CD4-positive, alpha-beta T cell treated with Interferon gamma for 1 hour (primary cell): ENCODE measurements at places on chromosomes 7 and 10.

DNA sequence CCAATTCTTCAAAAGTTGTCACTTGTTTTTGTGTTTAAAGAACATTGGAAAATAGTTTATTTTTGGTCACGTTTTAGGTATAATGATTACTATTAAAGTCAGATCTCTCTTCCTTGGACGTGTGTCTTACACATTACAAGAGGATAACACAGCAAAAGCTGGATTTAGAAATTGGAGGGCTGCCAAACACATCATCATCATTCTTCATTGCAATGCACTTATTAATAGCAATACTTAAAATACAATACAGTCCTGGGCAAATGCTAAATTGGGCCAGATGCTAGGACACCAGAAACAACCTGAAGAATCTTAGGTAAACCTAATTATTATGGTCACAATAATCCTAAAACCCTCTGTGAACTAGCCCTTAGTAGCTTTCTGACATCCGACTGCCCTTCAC, 303.6 kb downstream of the DGKB start:
- no peak for DNase-seq

GRCh38 chr7:55160539-55160938, 141.7 kb downstream of the EGFR start:
- no peak for DNase-seq

DNA sequence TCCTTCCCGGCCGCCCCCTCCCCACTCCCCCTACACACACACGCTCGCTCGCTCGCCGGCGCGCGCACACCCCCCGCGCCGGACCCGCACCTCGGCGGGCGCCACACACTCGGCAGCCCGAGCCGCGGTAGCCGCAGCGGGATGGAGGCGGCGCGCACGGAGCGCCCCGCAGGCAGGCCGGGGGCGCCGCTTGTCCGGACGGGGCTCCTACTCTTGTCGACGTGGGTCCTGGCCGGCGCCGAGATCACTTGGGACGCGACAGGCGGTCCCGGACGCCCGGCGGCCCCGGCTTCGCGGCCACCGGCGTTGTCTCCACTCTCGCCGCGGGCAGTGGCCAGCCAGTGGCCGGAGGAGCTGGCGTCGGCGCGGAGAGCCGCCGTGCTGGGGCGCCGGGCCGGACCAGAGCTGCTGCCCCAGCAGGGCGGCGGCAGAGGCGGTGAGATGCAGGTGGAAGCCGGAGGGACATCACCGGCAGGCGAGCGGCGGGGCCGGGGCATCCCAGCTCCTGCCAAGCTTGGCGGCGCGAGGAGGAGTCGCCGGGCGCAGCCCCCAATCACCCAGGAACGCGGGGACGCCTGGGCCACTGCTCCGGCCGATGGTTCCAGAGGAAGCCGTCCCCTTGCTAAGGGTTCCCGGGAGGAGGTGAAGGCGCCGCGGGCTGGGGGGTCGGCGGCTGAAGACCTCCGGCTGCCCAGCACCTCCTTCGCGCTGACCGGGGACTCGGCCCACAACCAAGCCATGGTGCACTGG, at the start of gene SORCS3:
TSS of gene SORCS3 (plus strand) at position 104 of the 750 bp plus-strand sequence.
- no peak for DNase-seq

DNA sequence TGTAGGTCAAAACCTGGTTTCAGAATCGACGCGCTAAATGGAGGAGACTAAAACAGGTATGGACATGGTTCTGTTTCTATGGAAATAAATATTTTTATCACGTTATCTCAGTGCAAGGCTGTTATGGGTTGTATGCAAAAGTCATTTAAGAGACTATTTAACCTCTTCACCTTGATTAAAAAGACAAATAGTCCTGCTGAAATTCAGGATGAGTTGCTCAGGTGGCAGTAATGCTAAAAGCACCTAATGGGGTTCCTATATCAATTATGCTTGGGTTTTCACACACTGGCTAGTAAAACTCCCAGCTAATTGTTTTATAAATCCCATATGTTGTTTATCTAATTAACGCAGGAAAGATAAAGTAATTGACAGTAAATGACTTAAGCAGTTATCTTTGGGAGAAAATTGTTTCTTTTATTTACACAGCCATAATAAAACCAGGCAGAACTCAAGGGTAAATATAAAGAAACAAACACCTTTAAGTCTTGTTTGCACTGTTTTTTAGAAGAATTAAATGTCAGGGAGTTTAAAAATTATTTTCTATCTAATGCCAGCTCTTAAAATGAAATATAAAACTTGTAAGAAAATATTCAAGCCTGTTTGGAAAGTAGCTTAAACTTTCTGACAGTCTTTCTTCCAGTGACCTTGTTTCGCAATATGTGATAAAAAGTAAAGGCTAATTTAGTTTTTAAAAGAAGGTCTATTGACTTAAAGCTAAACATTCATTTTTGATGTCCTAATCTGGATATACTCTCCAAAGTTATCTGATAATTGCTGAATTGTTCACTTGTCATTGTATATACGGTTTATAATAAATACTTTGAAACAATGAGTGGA, 3.2 kb downstream of the HHEX start:
- DNase-seq: no peak

DNA sequence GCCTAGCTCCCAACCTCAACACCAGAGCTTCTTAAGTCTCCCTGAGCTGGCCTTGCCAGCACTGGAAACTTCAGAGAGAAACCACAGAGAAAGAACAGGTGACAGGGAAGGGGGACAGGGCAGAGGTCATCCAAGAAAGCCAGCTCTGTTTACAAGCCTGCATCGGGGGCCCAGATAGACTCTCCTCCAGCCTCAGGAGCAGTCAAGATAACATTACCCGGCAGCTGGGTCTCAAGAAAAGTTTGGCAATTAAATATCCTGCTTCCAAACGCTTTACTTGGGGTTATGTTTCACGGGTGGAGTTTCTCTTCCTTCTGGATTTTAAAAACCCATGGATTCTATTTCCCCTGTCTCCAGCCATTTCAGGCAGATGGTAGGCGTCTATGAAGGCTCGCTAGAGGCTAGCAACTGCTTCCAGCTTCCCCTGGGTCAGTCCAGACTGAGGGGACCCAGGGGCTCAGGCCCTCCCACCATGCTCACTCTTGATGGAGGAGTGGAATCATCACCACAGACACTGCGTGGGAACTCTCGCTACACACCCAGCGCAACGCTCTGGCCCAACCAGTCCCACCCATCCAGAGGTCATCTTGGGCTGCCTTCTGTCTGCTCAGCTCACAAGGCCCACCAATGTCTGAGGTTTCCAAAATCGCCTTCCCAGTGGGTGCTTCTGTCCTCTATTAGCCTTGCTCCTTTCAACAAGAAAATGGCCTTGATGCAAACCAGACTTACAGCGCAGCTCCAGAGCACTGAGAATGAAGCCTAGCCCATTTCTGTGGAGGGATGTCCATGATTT, 48.8 kb downstream of the SH3PXD2A start:
- DNase-seq: no peak

GRCh38 chr7:120180221-120180620, 92.8 kb upstream of the KCND2 start:
- no peak for DNase-seq

DNA sequence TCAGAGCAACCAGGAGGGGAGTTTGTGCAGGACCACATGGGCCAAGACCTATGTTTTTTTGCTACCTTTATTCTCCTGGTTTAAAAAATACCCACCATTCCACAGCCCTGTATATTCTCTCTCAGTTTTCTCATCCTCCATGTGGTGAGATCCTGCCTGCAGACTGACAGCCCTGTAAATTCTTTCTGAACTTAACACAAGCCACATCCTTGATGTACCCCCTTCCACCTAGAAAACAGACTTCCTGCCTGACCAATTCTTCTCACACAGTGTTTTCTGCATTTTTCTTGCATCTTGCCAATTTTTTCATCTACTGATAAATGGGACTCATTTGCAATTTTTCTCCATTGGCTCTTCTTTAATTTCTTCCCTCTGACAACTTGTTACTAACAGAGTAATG, 78.4 kb downstream of the INSYN2A start:
- DNase-seq: no peak
